ENCODE measurements at places on chromosomes 5 and 9.

DNA sequence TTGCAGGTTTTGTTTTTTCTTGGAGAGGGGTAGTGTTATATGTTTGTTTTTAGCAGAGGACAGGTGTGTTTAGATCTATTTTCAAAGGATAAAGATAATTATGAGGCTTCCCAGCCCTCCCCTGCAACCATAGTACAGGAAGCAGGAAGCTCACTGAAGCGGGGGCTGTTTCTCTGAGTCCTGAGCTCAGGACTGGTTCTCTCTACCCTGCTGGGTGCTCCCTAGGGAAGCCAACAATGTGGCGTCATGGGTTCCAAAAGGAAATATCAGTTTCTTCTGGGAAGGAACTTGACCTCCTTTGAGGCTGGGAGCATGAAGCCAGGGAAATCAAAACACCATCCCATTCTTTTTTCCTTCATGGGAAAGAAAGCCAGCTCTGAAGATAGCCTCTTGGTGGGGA, 62.2 kb downstream of the RAD23B start:
- no peak for DNase-seq

DNA sequence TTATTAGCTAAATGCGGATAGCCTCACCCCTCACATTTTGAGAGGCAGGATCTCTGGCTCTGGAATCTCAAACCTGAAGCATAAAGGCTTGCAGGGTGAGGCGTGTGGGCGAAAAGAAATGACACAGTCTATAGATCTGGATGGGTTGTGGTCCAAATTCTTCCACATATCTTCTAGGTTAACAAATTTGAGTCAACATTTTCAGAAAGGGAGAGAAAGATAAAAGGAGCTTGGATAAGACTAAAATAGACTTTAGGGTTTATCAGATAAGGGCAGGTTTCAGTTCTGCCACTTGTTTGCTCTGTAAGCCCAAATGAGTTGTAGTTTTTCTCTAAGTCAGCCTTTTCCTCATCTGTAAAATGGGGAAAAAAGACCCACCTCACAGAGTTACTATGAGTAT, 220.9 kb downstream of the TRIM32 start:
- DNase-seq = no peak

GRCh38 chr5:7000310-7000709, 287.1 kb downstream of the TENT4A start:
- no peak for DNase-seq

DNA sequence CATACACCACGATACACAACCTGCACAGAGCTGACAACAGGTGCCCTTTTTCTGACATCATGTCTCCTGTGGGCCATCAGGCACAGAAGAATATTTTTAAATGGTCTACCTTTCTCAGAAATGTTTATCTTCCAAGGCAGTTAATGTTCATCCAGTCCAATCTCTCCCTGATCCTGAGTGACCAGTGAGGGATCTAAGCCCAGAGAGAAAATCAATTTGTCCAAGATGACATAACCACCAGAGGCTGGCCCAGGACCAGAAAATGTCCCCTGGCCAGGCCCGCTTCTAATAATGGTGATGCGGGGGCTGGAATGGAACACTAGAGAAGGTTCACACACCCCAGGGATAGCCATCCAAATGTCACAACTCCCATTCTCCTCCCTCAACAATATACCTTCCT, 357.9 kb upstream of the KIF2A start:
- DNase-seq = no peak

- no peak for DNase-seq
These were observed 353 bp upstream of the PAX5 start for GRCh38 chr9:37034305-37034937.

DNA sequence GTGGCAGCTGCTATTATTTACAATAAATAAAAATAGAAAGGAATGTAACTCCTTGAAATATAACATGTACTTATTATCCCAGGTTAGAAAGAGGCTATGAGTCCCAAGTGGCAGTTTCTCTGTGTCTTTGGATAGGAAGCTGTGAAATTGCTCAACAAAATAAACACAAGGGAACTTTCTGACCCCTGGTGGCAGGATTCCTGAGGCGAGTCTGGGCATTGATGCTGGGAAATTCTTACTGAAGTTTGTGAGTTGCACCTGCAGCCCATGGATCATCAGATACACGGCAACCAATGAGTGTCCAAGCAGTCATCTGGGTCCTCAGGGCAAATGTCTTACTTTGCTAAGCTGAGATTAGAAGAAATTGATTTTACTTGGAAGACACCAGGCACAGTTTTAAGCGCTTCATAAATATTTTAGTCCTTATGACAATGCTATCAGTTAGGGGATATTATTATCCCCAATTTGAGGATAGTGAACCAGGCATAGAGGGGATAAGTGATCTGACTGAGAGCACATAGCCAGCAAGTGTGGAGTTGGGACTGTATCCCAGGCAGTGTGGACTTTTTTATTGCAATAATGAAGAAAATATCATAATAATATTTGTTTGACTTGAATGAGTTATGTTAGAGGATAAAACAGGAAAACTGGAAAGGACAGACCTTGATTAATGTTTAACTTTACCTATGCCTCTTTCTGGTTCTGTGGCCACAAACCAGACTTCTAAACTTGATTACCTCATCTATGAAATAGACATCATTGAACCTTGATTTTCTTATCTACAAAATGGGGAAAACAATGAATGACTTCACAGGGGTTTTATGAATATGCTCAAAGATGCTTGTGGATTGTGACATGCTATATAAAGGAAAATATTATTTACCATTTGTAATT, 265.5 kb upstream of the ADAMTSL1 start:
- DNase-seq = peak; percentile 19

DNA sequence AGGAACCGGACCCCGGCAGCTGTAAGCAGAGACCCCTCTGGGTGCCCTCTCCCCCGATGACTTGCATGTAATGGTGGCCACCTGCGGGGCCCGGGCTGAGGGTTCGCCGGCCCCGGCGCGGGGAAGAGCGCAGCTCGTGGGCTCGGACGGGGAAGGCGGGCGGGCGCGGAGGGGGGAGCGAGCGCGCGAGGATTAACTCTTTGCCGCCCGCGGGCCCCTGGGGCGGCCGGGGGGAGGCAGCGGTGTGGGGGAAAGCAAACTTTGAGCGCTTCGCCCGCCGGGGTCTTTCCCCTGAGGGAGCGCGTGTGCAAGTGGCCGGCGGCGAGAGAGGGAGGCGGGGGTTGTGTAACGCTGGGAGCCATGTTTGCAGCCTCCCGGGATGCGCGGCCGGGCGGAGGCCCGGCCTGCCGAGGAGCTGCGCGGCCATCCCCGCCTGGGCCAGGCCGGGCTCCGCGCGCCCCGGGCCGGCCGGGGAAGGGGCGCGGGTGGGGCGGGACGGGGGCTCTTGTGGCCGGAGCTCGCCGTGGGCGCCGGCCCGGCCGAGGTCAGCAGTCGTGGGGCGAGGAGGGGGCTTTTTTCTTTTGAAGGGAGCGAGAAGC, 547 bp downstream of the ANP32B start:
- no peak for DNase-seq

DNA sequence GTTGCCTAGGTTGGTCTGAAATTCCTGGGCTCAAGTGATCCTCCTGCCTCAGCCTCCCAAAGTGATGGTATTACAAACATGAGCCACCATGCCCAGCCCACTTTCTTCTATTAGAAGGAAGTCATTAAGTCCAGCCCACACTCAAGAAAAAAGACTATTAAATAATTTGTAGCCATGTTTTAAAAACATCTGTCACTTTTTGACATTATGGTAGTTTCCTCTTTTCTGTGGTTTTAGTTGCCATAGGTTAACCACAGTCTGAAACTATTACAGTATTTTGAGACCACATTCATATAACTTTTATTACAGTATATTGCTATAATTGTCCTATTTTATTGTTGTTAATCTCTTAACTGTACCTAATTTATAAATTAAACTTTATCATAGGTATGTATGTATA, 31.9 kb upstream of the C5orf24 start:
- no peak for DNase-seq

DNA sequence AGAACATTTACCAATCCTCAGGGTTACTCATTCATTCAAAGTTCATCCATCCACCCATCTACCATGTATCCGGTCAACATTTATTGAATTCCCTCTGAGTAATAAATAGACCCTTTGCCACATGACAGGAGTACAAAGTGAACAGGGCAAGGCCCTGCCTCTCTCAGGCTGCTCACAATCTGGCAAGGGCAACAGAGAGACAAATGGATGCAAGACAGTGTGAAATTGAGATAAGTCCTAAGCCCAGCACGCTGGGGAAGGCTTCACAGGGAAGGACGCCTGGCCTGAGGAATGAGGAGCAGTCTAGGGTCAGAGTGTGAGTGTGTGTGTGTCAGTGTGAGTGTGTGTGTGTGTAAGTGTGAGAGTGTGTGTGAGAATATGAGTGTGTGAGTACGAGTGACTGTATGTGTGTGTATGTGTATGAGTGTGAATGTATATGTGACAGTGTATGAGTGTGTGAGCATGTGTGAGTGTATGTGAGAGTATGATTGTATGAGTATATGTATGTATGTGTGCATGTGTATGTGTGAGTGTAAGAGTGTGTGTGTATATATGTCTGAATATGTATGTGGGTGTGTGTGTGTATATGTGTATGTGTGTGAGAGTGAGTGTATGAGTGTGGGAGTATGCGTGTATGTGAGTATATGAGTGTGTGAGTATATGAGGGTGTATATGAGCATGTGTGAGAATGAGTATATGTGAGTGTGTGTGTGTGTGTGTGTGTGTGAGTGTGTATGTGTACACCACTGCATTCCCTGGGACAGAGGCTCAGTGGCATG, 145.6 kb downstream of the FSTL4 start:
- no peak for DNase-seq

- no peak for DNase-seq
These were observed 161.5 kb upstream of the NR4A3 start for GRCh38 chr9:99660191-99660636.

DNA sequence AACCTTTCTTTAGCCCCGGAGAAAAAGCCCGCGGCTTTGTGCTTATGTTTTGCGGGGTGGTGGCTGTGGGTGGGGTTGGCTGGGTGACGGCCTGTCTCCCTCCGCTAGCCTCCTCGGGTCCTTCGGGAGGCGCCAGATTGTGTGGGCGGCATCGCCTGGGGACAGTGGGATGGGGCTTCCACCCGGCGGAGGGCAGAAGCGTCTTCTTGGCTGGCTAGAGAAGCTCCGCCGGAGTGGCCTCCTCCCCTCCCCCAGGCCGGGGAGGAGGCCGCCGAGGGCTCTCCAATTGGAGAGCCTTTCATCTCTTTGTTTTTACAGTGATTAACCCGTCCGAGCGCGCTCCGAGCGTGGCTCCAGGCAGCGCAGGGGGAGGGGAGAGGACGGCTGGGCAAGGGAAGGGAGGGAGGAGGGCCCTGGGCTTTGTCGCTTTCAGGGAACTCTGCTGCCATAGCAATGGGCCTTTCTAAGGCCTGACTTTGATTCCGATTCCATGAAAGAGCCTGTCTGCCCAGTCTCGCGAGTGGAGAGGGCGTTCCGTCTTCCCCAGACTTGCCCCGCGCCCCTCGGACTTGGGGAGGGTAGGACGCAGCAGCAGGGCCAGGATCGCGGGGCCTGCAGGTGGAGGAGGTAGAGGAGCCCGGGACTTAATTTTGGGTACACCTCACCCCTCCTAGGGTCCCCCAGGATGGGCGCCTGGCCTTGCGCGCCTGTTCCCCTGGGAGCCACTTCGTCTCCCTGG, 36.7 kb upstream of the TIFAB start:
- DNase-seq = peak; percentile 66

- no peak for DNase-seq
These were observed 71.3 kb downstream of the GDA start for GRCh38 chr9:72220589-72220988.

- peak; percentile 3 for DNase-seq
These were observed 41.9 kb upstream of the GLRX start for GRCh38 chr5:95864456-95864855.

DNA sequence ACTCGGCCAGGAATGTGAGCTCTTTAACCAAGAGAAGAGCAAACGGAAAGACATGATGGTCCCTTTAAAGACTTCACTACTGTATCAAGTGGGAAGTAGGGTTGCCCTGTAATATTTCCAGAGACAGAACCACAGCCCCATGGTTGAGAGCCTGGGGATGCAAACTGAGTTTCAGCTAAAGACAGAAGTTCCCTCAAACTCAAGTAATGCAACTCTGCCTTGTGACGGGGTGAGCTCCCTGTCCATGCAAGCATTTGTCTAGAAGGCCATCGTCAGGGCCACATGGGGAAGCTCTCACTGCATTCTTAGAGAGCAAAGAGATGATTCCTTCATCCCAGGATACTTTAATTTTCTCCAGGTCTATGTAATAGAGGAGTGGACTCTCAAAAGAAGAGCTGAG, 82.8 kb downstream of the INSYN2B start:
- DNase-seq = no peak

GRCh38 chr9:76887003-76887821, 18.7 kb downstream of the PRUNE2 start:
- DNase-seq = no peak

DNA sequence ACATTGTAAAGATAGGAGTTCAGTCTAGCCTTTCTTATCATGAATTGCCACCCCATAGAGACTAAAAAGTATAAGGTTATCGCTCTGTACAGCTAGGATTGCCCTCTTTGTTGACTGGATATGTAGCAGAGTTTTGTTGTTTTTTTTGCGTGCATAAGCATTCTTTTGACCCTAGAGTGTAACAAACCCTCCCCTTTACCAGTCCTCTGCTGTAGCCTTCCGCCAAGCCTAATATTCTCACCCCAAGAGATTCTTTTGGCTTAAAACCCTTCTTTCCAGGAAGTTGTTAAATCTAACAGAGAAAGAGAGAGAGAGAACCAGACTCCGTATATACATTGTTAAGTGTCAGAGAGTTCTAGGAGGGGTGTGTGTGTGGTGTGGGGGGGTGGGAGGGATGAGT, 113.9 kb downstream of the FGF1 start:
- no peak for DNase-seq

GRCh38 chr5:50440651-50441492, at the start of gene EMB:
Gene EMB (minus strand): TSS chr5:50441288. CDS start chr5:50441151, 137 bp downstream.
- DNase-seq = no peak

DNA sequence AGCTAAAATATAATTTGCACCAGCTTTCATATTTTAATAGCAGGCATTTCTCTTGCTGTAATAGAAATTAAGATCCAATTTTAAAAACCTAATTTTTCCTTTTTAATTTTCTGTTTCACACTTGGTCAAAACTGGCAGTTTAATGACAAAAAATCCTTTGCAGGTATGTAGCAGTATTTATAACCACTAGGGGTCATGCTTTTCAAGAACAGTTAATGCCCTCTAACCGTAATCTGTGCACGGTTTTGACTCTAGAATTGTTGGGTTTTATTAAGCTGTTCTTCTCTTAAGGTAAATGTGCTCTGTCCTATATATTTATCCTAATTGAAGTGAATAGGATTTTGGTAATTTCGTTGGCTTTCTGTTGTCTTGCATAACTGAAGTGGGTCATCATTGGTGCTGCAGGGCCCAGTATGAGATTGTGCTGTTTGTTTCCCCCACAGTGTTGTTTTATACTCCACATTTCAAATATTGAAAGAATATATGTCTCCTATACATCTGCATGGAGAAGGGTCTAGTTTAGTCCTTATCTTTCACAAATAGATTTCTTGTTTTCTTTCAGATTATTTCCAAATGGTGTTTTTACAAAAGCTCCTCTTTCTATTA, 107.4 kb downstream of the SCAMP1 start:
- peak; percentile 37 for DNase-seq
